Ecto neural progenitor cell (in vitro differentiated cells): ENCODE measurements at places on chromosomes 2 and 18.

- DNase-seq: peak; percentile 60
Measured at GRCh38 chr2:216370961-216371712, 1.1 kb downstream of the MARCHF4 start.

DNA sequence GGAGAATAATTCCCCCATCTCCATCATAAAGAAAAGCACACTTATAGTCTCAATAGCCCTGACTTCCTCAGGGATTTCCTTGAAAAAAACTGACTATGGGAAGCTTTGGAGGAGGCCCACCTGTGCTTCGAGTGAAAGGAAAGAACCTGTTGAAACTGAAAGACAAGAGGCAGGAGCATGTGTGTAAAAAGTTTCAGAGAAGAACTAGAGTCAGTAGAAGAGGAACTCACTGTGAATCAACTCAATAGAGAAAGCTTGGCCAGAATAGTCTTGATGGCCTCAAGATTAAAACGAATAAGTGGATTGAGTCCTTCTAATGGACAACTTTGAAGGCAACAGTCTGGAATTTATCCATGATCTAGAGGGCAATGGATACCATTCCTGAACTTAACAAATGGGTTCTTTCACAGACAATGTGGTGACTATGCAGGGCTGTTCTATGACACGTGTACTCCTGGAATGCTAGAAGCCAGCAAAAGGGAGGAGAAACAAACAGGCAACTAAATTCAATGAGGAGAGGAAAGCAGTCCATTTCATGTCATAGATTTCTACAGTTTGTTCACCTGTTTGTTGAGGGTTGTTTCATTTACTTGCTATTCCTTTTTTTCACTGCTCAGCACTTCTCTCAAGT is 442.3 kb downstream of the GRB14 start:
- no peak for DNase-seq

DNA sequence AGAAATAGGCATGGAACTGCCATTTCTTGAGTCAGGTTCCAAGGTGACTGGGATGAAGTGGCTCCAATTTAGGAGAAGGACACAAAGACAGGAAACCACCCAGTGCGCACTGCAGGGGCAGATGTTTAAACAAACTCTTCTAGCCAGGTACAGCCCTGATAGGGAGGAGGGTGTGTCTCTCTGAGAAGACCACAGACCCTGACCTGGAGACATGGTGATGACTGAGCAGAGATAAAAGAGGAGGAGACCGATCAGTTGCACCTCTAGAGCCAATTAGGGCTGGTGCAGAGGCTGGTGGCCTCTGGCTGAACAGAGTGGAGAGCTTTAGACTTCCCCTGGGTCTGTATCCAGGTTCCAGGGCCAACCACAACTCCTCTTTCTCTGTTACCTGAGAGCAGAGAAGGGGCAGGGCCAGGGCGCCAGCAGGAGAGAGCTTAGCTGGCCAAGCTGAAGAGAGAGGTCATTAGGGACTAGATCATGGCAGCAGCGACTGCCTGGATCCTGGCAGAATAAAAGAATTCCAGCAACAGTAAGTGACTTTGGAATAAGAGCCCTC is 5.4 kb upstream of the SPOPL start:
- DNase-seq: no peak

DNA sequence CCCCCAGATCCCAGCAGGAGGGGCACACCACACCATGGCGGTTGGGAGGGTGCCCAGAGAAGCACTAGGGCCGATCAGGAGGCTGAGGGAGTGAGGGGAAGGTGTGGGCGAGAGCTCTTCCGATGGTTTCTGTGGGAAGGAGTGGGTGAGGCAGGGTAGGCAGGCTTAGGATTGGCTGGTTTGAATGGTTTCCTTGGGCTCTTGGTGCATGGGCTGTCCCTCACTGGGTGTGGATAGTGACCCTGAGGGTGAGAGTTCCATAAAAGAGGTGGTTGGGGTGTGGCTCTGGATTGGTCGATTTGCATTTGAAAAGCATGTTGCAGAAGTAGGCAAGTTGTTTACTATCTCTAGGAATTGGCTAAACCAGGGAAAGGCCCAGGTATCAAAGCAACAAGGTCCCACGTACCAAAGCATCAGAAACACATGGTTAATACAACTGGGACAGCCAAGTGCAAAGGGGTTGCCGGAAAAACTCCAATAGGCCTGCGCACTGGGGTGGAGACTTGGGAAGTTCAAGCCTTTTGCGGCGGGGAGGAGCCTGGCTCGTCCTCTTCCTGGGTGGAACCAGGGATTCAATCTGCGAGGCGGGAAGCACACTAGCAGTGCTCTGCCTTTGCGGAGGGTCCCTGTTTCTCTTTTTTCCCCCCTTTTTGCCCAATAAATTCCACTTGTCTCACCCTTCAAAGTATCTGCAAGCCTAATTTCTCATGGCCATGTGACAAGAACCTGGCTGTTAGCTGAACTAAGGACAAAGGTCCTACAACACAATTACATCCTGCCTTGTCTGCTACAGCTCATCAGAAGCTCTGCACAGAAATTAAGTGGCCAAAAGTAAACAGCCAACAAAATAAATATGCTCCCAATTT is 43.2 kb downstream of the IL1R2 start:
- no peak for DNase-seq

DNA sequence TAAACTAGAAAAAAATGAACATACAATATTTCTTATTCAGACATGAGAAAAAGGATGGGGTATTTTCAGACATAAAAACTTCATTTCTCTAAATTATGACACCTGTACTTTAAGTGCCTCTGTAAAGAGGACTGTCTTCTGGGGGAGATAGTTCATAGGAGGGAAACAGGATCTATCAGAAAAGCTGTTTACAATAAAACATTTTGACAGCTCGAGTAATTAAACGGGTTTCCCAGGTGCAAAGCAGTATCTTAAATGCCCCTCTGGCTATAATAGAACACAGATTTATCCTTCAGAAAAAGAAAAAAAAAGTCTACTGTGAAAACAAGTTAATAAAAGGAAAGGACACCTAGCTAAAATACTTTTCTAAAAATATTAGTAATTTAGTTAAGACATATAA is 311.4 kb upstream of the UBE2E3 start:
- DNase-seq: no peak

- no peak for DNase-seq
Measured at GRCh38 chr2:86556508-86556907, 6.7 kb downstream of the CHMP3 start.

DNA sequence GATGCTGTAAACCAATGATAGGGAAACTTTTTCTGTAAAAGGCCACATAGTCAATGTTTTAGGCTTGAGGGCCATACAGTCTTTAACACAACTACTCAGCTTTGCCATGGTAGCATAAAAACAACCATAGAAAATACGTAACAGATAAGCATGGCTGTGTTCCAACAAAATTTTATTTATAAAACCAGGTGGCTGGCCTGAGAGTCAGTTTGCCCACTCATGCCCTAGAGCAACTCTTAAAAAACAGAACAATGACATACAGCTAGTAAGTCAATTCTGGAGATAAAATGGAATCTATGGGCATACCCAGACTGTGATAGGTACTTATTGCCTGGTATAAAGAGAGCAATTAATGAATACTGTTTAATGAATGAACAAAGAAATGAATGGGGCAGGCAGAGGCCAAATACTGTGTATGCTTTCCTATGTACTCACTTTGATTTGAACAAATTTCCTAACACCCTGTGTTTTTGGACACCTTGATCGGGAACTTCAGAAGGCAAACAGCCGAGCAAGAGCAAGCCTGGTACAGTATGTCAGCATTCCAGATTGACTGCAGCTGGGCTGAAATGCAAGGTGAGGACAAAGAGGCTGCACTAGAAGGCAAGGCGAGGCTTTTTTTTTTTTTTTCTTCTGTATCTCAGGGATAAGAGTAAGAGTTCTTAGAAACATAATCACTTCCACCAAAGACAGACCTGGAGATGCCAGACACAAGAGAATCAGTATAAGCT is 315.3 kb downstream of the CLIP4 start:
- peak; percentile 13 for DNase-seq

DNA sequence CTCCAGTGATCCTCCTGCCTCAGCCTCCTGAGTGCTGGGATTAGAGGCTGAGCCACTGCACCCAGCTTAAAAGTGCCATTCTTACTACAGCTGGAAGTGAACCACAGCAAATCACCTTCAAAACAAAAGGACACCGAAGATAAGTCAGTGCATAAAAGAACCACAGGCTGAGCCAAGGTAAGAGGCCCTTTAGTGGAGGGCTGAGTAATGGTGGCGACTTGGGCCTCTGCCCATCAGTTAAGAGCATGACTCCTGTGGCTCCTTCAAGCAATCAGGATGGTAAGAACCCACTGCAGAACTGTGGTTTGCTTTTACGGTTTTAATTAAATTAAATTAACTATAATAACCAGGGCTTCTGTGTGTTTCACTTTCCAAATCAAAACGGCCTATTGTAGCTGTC is 75.1 kb downstream of the CTAGE1 start:
- DNase-seq: no peak

- DNase-seq: no peak
Measured at GRCh38 chr2:8566774-8567468, 114.9 kb upstream of the ID2 start.

- DNase-seq: no peak
Measured at GRCh38 chr2:162166745-162167144, 14.7 kb upstream of the GCG start.

DNA sequence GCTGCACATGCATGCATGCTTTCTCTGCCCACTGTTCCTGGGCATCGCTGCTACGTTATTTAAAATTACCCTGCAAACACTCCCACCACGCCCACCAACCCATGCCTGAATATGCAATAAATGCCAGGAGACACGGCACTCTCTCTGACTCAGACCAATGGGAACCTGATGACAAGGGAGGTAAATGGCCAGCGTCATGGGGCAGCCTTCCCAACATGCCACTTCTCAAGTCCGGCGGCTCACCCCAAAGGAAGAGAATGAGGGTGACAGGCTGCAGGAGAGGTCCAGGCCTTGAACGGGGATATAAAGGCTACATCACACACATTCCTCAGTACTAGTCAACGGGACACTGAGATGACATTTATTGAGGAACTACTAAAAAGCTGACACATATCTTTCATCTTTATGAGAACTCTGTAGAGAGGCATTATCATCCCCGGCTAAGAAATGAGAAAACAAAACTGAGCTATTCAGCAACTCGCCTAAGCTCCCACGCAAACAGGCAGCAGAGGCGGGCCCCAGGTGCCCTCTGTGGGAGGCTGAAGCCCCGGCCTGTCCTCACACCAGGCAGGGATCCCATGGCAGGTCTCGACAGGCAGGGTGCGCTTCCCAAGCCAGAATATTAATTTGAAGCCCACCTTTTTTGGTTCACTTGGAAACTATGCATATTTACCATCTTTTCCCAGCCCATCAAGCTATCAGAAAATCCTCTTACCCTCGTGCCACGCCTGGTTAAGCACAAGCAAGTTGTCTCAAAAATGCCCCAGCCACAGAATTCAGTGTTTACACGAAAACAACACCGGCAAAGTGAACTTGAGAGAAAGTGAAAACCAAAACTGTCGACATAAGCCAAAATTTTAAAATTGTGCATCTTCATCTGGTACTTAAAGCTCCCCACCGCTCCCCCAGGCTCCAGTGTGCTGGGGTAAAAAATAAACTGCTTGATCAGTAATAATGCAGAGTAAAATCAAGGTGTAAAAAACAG is 166.3 kb downstream of the HDAC4 start:
- no peak for DNase-seq

- peak; percentile 23 for DNase-seq
Measured at GRCh38 chr2:127618551-127619202, 27.3 kb upstream of the GPR17 start.

DNA sequence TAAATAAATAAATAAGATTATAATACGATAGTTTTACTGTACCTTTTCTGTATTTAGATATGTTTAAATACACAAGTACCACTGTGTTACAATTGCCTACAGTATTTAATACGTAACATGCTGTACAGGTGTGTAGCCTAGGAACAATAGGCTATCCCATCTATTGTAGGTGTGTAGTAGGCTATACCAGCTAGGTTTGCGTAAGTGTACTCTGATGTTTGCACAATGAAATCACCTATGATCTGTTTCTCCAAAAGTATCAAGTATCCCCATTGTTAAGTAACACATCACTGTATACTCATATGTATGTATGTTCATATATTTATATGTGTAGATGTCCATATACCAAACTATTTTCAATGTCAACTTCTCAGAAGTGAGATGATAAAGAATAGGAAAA is 118.2 kb upstream of the RND3 start:
- DNase-seq: no peak

DNA sequence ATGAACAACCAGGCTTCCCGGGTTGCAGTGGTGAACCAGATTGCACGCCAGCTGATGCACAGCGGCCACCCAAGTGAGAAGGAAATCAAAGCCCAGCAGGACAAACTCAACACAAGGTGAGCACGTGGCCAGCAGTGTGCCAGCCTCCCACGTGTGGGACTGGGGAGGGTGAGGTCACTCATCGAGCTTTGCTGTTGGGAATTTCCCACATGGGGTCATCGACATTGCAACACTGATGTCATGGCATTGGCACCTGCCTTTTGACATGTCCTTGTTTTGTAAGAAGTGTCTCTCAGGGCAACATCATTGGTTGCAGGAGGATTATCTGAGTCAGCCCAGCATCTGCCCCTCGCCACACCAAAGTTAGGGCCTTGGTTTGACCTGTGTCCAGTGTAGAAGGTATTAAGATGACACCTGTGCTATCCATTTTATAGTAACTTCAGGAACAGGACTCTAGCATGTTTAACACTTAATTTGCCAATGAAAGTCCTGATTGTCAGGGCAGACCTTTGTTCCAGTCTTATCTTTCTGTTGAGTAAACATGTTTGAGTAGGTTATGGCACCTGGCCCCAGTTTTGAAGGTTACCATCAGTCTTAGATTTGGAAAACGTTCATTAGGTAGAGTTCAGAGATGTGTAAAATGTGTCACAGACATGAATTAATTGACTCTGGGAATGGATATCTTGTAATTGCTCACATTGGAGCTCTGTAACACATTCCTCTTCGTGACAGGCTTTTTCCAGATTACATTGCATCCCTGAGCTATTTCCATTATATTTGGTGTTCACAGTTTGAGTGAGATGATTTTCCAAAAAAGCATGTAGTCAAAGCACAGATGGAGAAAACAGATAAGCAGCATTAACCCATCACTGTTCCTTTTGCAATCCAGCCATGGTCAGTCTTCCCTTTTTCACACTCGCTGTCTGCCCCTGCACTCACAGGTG is 93.3 kb upstream of the EML6 start:
- no peak for DNase-seq

GRCh38 chr18:43534511-43534910 is 257.2 kb upstream of the SYT4 start:
- DNase-seq: no peak

- DNase-seq: no peak
Measured at GRCh38 chr2:153811516-153811915, 60.2 kb upstream of the GALNT13 start.

GRCh38 chr2:101534149-101534611 is 59.3 kb upstream of the RFX8 start:
- DNase-seq: no peak

DNA sequence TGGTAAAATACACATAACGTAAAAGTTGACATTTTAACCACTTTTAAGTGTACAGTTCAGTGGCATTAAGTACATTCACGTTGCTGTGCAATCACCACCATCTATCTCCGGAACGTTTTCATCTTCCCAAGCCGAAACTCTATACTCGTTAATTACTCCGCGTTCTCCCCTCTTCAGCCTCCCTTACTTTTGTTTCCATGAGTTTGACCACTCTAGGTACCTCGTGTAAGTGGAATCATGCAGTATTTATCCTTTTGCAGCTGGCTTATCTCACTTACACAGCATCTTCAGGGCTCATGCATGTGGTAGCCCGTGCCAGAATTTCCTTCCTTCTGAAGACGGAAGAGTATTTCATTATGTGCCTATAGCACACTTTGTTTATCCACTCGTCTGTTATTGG is 225.2 kb downstream of the SLC4A3 start:
- DNase-seq: no peak

GRCh38 chr2:152097801-152098495 is 896 bp downstream of the CACNB4 start:
- DNase-seq: peak; percentile 72

GRCh38 chr2:23844905-23845304 is 82.0 kb downstream of the ATAD2B start:
- DNase-seq: no peak
